Activated CD4-positive, alpha-beta T cell treated with anti-CD3 and anti-CD28 coated beads for 1 hour (primary cell): ENCODE measurements at places on chromosomes 12 and 14.

- no peak for DNase-seq
These were observed 80.8 kb downstream of the GALNT9 start for GRCh38 chr12:132248453-132249167.

DNA sequence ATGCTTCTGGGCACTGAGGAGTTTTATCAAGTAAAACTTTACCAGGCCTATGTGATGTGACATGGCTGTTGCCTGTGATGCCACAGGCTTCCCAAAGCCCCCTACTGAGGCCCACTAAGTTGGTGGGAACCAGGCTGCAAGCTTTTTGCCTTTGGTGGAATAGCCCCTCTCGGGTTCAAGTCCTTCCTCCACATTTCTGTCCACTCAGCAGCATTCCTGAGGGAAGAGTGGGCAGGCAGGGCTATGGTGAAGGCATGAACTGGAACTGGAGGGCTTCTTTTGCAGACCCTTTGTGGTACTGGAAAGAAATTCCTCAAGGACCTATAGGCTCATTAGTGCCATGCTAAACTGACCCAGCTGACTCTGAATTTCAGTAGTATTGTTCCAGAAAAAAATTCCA, 48.5 kb downstream of the WDR20 start:
- DNase-seq, result no peak

- peak; percentile 10 for DNase-seq
These were observed 79.2 kb downstream of the HECTD4 start for GRCh38 chr12:112303004-112303403.

- no peak for DNase-seq
These were observed 1.6 kb downstream of the ART4 start for GRCh38 chr12:14841761-14842160.

DNA sequence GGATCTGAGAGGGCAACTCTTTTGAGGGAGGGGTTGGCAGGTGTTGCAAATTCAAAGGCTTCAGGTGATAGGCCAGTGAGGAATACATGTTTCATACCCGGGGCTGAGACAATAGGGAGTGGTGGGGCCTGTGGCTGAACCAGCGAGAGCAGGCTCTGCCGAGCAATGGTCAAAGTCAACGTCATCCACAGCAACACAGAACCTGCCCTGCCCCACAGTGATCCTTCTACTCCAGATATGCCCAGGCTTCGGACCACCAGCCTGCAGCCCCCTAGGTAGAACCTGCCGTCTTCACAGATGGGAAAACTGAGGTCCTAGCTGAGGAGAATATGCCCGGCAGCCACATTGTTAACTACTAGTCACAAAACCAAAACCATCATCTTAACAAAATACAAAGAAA, 4.1 kb downstream of the SERPINA1 start:
- DNase-seq, result no peak

- DNase-seq, result no peak
These were observed 444.8 kb upstream of the RGS6 start for GRCh38 chr14:71487449-71487848.

GRCh38 chr12:93319523-93320050, 58.1 kb upstream of the NUDT4 start:
- no peak for DNase-seq

DNA sequence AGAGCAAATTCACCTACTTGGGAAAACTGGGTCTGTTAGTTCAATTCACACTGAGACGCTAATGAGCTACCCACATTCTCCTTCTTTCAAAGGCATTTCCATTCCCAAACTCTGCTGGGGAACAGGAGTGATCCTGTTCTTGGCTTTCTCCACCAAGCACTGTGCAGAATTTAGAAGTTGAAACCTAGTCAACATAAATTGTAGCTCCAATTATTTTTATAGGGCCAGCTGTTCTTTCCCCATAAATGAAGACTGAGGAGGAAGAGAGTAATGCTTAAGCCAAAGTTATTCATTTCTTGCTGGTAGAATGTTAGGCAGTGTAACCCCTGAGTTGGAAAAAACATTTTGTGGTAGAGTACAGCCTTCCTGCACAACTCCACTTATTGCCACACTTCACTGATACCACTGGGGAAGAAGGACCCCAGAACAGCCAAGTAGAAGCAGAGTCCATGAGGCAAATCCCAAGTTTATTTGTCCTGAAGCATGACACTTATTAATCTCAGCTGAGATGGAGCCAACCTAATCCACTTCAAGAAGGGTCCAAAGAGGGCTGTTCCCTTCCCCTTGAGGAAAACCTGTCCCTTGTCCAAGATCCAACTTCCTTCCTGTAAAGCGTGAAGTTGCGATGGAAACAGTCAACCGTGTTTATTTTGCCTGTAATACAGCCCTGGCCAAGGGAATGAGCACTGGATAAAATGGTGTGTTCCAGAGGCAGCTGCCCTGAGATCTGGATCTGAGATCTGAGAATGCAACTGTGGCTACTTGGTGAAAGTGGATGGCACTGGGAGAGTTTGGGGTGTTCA, 151.8 kb downstream of the TBX5 start:
- DNase-seq, result no peak

GRCh38 chr12:10214136-10214894, 1.6 kb downstream of the GABARAPL1 start:
- no peak for DNase-seq

DNA sequence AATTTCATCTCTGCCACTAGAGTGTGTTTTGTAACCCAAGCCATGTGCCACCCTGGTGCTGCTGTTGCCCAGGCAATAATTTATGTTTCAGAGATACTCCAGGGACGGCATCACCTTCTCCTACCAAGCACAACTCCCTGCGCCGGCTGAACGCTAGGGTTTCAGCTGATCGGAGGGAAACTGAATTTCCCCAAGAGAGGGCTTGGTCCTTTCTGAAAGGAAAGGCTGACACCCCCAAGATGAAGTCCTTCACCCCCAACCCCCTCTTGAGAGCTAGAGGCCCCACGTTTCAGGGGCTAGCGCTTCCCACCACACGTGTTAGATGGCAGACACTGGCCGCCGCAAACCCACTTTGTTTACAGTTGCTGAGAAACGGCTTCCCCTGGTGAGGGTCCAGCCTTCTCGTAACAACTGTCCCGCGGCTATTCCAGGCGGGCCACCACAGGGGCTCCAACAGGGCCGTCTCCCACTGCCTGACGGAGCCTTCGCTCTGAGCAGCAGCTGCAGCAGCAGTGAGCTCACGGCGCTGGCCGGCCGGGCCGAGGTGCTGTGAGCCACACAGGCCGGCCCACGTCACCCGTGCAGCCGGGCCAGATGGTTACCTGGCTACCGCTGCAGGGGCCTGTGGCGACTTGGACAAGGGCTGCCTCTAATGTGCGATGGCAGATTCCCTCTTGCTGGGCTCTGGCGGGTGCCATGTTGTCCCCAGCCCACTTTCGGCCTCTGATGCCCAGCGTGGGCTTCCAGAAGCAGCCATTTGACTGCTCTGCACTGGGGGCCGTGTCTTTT, 66.4 kb downstream of the TESC start:
- DNase-seq, result no peak

DNA sequence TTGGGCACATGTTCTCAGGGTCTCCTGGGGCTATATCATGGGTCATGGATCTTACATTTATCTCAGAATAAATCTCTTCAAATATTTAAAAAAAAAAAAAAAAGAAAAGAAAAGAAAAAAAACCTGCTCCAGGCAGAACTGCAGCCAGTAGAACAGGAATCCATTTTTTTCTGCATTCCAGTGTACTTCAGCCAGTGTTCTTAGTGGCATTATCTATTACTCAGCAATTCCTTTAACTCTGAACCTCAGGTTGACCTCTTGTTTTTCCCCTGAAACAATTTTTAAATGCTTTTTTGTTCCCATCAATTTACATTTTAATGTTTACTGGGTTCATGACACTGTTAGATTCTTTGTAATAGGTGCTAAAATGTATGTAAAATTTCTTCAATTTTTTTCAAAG, 66.7 kb upstream of the STXBP6 start:
- no peak for DNase-seq
